ENCODE measurements at places on chromosomes 5 and 9.

DNA sequence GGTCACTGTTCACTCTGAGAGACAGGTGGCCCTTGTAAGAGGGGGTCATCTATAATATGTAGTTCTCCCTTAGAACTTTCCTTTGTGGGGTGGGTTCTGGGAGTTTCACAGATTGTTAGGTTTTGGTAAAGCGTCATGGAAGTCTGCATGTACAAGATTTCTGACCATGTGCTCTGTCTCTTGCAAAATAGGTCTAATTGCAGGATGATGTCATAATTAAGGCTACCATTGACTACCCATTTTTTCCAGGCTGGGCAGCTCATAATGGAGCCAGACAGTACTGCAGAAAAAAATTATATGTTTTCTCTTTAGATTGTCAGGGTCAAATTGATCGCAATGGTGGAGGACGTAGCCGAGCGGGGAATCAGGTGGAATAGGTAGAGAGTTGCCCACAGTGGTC lies 3.7 kb upstream of the GM2A start:
- no peaks in the 10 kb centered on the region for H3K36me3 ChIP-seq
- H3K27me3 ChIP-seq = no peaks in the 10 kb centered on the region
- H3K4me3 ChIP-seq = no peak overlapping the region
- peaks cover 30% of the 10 kb centered on the region for H3K4me1 ChIP-seq

DNA sequence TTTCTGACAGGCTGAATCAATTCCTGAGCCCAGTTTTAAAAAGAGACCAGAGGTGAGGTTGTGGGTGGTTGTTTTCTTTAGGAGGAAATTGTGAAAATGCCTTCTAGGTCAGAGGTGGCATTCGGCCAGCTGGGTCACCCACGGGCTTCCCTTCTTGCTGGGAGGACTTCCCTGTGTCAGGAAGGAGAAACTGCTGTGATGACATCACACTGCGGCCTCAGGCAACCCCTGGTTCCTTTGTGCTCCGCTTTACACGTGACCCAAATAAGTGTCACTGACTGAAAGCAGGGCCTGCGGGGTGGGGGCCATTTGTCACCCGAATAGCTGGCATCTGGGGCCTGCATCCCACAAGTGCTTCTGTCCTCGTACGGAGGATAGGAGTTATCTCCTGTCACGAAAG lies 39.7 kb downstream of the FABP6 start:
- DNase-seq = no peak
- no peaks in the 10 kb centered on the region for H3K27me3 ChIP-seq
- no peak overlapping the region for H3K4me3 ChIP-seq
- H3K27ac ChIP-seq = no peak overlapping the region
- H3K36me3 ChIP-seq = no peaks in the 10 kb centered on the region

GRCh38 chr5:168651648-168652047 lies 72.5 kb upstream of the PANK3 start:
- H3K27me3 ChIP-seq = no peaks in the 10 kb centered on the region
- H3K4me1 ChIP-seq = no peaks in the 10 kb centered on the region
- H3K4me3 ChIP-seq = no peak overlapping the region
- H3K36me3 ChIP-seq = no peaks in the 10 kb centered on the region
- H3K27ac ChIP-seq = no peak overlapping the region

DNA sequence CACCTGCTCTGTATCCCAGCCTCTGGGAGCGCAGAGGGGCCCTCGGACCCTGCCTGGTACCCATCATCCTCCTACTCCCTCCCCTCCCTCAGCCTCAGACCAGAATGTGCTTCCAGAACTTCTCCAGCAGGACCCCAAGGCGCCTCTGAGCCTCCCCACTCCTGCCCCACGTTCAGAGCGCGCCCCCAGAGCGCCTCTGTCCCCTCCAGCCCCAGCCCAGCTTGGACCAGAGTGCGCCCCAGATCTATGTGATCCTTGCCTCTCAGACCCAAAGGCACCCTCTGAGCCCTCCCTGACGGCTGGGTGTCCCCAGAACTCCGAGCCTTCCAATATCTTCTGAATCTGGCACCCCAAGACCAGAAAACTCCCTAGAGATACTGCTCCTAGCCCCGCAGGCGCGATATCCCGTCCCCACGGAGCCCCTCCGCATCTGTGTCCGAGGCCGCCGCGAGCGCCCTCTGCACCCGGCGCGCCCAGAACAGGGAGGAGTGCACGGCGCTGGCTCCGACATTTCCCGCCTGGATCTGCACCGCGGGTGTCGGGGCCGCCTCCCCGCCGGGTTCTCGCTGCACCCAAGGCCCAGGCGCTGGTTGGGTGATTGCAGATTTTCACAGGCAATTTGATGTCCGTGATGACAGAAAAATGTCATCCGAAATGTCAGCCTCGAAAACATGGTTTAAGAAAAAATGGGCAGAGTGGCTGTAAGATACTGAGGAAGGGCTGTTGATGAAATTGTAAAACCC lies 522 bp downstream of the BHMT start:
- no peaks in the 10 kb centered on the region for H3K4me1 ChIP-seq
- H3K36me3 ChIP-seq = no peaks in the 10 kb centered on the region
- DNase-seq = no peak
- H3K27me3 ChIP-seq = peaks cover 5% of the 10 kb centered on the region
- H3K4me3 ChIP-seq = no peak overlapping the region

DNA sequence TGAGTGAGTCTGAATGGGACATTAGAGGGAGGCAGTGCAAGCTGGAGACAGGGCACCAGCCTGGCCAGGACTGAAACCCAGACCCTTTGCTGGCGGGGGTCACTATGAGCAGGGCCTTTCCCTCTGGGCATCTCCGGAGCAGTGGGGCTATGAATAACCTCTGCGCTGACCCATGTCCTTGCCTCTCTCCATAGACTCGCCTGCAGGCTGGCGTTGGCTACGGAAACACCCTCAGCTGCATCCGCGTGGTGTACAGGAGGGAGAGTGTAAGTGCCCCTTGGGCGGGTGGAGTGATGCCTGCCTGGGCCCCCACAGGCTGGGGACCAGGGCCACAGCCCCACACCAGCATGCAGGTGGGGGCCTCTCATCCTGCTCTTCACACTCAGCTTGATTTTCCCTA lies 15.8 kb downstream of the SLC25A48 start:
- no peak for DNase-seq
- H3K36me3 ChIP-seq = no peaks in the 10 kb centered on the region
- H3K27me3 ChIP-seq = no peaks in the 10 kb centered on the region
- no peaks in the 10 kb centered on the region for H3K4me1 ChIP-seq
- no peak overlapping the region for H3K4me3 ChIP-seq

GRCh38 chr5:173688703-173689102 lies 72.3 kb upstream of the BOD1 start:
- DNase-seq = no peak
- H3K27ac ChIP-seq = no peak overlapping the region
- H3K36me3 ChIP-seq = no peaks in the 10 kb centered on the region
- no peak overlapping the region for H3K4me3 ChIP-seq

GRCh38 chr9:34582787-34583186 lies 6.7 kb downstream of the CNTFR start:
- DNase-seq = no peak
- H3K36me3 ChIP-seq = no peaks in the 10 kb centered on the region
- H3K27me3 ChIP-seq = peaks cover 52% of the 10 kb centered on the region
- H3K27ac ChIP-seq = no peak overlapping the region

GRCh38 chr9:19113964-19114679 lies 11.4 kb upstream of the HAUS6 start:
- no peaks in the 10 kb centered on the region for H3K4me1 ChIP-seq
- H3K36me3 ChIP-seq = peaks cover 33% of the 10 kb centered on the region
- no peak overlapping the region for H3K4me3 ChIP-seq

DNA sequence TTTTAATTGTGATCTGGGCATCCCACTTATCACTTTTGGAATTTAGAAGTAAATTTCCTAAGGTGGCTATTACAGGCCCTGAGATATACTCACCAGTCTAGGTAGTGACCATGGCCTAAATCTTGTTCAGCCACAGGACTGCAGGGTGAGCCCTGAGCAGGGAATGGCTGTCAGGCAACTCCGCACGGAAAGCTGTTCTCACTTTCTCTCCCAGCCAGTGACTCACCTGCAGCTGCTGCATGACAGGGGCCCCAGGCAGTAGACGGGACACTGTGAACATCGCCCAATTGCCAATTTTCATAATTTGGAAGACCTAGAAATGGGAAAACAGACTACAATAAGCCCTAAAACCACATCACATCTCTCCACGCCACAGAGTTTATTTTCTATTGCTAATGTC lies 69.6 kb upstream of the TAF1L start:
- H3K27ac ChIP-seq = no peak overlapping the region
- H3K27me3 ChIP-seq = no peaks in the 10 kb centered on the region
- no peaks in the 10 kb centered on the region for H3K36me3 ChIP-seq
- no peak for DNase-seq

DNA sequence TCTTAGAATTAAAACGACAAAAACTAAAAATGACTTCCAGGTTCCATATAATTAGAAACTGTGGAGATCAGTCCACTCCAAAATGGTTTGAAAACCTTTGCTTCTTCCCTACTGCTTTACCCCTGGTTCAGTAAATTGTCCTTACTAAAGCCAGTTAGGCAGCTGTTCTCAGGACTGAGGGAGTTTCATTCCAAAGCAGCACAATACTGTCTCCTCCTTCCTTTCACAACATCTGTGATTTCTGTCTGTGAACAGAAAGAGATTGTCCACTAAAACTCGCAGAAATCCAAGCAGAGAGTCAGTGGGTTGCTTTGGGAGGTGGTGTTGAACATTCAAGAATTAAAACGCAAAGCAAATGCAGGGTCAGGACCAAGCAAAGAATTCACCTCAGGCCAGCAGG lies 740.8 kb upstream of the ZNF608 start:
- no peak overlapping the region for H3K4me3 ChIP-seq
- H3K36me3 ChIP-seq = no peaks in the 10 kb centered on the region
- no peak for DNase-seq

Measured in CD8-positive, alpha-beta memory T cell (primary cell).